ENCODE measurements at places on chromosomes 13 and 19.

DNA sequence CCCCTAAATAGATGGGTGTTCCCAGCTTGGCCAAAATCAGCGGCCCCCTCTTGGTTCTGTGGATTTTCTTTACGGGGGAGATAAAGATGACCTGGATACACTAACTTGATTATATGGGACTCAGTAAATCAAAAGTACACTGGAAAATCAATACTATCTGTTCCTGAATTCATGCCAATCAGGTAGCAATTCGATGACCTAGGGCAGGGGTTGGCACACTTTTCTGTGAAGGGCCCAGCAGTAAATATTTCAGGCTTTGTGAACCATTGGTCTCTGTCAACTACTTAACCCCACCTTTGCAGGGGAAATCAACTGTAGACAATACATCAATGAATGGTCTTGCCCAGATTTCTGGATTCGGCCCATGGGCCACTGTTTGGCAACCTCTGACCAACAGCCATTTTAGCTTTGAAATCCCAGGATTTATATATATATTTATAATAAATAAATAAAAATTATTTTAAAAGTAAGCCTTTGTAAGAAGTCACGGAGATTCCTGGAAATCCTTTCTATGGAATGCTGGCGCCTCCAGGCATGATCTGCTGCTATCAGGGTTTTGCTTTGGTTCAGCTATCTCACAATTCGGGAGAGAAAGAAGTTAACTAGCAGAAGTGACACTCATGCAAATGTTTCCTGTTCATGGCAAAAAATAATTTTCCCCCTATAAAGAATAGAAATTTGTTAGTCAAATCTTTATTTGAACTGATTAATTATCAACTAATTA is 32.8 kb downstream of the SLC15A1 start:
- no peak for DNase-seq

GRCh38 chr13:75271846-75272245 is 210.1 kb downstream of the TBC1D4 start:
- no peak for DNase-seq

DNA sequence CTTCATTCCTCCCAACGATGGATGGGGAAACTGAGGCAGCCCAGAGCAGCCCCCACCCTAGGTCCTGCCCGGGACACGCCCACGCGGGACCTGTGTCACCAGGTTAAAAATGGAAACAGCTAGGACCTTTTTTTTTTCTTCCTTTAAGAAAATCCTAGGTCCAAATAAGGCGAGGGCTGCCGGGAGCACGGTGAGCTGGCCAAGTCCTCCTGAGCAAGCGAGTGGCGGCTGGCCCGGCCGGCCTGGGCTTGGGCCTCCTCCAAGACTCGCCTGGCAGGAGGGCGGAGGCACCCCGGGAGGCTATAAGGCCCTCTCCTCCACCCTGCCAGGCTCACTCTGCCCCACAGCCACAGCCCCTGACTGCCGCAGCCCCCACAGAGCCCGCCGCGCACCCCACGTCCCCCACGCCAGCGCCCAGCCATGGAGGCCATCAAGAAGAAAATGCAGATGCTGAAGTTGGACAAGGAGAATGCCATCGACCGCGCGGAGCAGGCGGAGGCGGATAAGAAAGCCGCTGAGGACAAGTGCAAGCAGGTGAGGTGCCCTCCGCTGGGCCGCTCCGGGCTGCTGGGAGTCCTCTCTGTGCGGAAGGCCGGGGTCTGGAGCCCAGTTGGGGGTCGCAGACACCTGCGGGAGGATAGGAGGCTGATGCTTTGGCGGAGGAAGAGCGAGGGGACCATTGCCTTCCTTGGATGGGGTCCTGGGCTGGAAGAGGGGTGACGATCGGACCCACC is 8.9 kb upstream of the TPM4 start:
- DNase-seq: no peak

DNA sequence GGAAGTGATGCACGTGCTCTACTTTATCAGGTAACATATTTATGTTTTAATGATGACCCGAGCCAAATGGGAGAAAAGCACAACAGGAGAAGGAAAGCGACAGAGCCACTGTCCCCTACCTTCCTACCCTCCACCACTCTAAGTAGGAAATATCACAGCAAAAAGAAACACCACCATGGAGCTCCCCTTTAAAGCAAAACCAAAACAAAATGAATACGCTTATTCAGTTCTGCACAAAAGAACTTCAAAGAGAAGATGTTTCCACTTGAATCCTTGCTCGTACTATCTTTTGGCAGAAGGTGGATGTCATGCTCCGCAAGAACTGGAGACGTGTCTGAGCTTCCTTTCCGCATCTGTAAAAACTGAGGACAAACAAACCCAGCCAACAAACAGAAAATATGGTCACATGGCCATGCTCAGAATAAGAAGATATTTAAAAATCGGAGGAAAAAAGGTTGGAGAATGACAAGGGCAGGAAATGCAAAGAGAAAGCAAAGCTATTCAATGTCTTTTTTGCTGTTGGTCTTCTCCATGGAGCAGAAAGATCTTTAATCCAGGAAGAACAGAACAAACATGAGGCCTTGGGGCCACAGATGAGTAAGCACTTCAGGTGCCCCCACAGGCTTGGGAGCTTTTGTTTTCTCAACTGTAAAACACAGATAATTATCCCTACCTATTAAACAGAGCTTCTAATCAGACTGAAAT is 19.5 kb downstream of the N4BP2L1 start:
- no peak for DNase-seq

- DNase-seq: no peak
Observed at GRCh38 chr13:25715760-25716159, 336.1 kb downstream of the SHISA2 start.

DNA sequence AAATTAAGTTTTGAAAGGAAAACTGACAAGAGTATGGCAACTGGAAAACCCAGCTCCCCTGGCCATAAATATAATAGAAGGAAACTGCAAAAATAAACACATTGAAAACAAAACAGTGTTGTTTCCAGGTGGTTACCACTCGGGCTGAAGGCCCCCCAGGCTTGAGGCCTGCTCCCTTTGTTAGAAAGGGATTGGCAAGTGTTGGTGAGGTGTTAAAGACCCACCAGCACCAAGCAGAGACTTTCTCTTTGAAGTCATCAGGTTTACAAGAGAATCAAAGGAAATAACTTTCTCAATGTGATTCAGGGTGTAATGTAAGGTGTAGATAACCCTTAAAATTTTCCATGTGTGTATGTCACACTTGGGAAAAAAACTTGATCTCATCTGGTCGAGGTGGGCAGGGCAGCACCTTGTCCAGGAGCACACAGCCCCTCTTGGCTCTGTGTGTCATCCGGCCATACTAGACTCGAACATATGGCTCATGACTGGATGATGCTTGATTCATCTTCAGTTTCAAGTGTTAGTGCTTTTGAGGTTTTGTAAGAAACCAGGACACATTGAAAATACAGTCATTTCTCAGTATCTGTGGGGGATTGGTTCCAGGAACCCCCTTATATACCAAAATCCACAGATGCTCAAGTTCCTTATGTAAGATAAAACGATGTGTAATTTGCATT is 7.8 kb downstream of the ACTN4 start:
- no peak for DNase-seq

- no peak for DNase-seq
Observed at GRCh38 chr13:29679396-29680053, 84.0 kb upstream of the SLC7A1 start.

- no peak for DNase-seq
Observed at GRCh38 chr19:3606690-3607289, at the start of gene TBXA2R. TBXA2R (minus strand) TSS chr19:3606875; CDS start chr19:3600634, 6,241 bp downstream.

DNA sequence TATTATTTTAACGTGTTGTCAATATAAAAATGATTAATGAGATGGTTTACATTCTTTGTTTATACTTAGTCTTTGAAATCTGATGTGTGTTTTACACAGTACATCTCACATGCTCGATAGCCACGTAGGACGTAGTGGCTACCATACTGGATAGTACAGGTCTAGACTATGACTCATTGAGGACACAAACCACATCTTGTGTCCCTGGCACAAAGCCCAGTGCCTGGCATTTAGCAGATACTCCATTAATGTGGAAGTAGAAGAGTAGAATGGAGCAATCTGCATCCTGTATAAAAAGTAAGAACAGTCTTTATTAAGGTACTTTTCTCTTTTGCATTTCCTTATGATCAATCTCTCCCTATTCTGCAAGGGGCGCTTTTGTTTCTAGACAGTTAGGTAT is 49.0 kb upstream of the FRY start:
- DNase-seq: no peak

DNA sequence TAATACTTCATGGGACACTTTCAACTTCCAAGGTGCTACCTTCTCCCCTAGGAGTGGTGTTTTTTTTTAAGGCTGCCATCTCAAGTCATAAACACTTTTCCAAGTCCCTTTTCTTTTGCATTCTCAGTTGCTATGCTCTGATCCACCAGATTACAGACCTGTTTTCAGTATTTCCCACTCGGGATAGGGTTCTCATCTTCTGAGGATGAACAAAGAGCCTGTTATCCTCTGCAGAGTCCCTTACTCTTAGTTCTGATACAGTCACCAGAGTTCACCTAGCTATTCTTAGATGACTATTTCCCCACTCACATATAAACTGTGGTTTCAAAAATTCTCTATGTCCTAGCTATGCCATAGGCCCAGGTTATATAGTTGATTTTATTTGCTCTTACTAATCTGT is 15.9 kb downstream of the ZDHHC20 start:
- no peak for DNase-seq

GRCh38 chr19:6754136-6754535 is 13.1 kb downstream of the SH2D3A start:
- no peak for DNase-seq

Data from progenitor cell of endocrine pancreas (in vitro differentiated cells).